ENCODE measurements at places on chromosomes 6 and 20.

- DNase-seq: no peak
These were observed 1.6 kb downstream of the UTRN start for GRCh38 chr6:144286503-144287393.

DNA sequence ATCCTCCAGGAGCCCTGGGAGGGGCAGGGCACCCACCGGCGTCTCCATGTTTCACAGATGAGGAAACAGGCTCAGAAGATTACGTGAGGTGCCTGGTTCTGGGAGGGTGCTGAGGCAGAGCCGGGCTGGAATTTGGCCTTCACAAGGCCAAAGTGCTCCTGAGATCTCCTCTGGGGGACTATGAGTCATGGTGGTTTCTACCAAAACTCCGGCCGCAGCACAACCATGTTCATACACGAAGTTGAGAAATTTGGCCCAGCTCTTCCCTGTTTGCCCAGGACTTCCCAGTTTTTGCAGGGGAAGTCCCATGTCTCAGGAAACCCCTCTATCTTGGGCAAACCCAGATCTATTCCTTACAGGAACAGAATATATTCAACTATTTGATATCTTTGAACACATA, 172.9 kb upstream of the CDYL start:
- DNase-seq: no peak

- no peak for DNase-seq
These were observed 86.3 kb downstream of the ELOVL4 start for GRCh38 chr6:79861023-79861422.

- DNase-seq: no peak
These were observed 117.3 kb downstream of the PREX1 start for GRCh38 chr20:48710341-48711043.

- DNase-seq: no peak
These were observed 72.3 kb downstream of the SIM1 start for GRCh38 chr6:100392423-100392822.

DNA sequence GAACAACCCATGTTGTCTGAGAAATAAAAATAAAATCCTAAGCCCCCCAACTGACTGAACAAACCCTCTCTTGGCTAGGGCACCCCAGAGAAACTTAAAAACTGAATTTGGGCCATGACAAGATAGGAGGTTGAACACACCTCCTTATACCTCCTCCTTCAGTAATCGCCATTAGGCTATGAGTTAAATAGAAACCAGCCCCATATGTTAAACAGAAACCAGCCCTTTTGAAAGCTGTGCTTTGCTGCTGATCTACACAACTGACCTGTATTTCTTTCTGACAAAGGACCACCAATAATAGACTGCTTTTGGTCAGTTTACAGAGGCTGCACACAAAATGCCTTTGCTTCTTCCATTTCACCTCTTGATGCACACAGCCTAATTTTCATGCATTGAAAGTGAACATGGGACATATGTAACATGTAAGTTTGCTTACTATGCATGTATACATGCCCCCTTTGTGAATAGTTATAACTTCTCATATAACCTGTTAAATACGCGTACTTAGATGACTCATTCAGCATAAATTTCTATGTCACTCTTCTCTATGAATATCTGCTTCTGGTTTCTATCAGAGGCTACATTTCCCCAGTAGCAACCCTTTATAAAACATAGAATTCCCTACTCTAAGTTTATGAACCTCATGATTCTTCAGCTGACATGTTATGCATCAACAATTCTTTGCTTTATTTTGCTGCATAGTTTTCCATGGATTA, 462.9 kb downstream of the COL12A1 start:
- no peak for DNase-seq

All from activated T-cell treated with anti-CD3 and anti-CD28 coated beads for 48 hours (primary cell).